ENCODE measurements at places on chromosomes 2 and 18.

DNA sequence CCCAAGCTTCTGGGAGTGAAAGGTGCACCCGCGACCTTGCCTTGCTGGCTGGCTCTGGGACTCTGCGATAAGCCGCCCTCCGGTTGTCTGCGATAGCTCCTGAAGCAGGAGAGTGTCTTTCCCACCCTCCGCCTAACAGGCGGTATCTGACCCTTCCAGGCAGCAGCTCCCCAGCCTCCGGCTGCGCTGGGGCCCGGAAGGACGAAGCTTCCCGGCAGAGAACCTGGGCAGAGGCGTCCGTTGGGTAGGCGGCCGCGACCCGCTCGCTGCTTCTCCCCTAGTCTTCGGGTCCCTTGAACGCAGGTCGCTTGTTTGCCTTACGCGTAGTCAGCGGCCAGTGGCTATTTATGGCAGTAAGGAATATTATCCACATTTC lies 446 bp upstream of the RHBDD1 start:
- no peak for DNase-seq

GRCh38 chr2:102057502-102058292 lies 65.9 kb downstream of the IL1R2 start:
- no peak for DNase-seq

GRCh38 chr18:69691008-69691760 lies 256.5 kb downstream of the CD226 start:
- DNase-seq = no peak

DNA sequence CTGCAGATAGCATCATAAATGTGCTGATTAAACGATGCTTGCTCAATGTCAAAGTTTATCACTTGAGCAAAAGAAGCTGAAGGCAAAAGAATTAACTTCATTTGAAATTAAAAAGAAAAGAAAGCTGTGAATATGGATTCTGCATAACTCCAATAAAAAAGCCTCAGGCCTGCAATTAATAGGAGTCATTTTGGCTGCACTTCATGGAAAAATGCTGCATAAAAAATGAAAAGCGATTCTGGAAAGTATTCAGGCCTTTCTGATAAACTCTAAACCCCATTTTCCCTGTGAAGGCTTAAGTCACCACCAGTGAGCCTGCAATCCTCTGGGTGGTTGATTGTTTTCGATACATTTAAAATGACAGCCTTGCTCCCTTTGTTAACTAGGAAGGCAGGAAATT lies 1793.4 kb downstream of the SUCLG1 start:
- DNase-seq = no peak

- no peak for DNase-seq
Measured at GRCh38 chr2:46387292-46387691, 90.1 kb downstream of the EPAS1 start.

DNA sequence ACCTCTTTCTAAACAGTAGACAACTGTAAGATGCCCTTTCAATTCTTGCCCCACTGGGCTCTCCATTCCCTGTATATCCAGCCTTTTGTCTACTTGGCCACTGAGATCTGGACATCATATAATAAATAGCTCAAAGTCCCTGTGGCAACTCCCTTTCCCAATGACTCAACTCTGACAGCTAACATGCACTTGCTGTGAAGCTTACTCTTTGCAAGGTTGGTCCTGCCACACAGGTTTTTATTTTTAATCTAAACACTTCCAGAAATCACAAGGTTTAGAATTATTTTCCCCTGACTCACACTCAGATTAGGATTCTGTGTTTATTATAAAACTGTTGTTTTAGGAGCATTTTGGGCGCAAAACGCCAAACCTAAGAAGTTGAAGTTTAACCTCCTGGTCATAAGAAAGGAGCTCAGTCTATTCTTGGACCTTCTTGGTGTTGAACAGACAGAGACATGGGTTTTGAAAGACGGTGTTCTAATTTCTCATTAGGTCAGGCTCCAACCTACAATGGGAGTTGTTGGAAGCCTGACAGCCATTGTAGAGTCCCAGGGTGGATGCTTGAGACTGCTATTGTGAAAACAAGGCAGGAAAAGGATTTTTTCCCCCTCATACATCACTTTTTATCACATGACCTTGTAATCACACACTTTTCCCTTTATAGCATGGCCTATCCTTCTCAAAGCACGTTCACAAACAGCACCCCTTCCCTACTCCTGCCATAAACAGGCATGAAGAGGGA lies 124.7 kb upstream of the SERPINE2 start:
- no peak for DNase-seq

GRCh38 chr2:25682082-25682481 lies 8.7 kb upstream of the DTNB start:
- DNase-seq = no peak

GRCh38 chr2:134276381-134277172 lies 22.7 kb downstream of the MGAT5 start:
- DNase-seq = no peak

GRCh38 chr2:233901884-233902283 lies 15.3 kb upstream of the TRPM8 start:
- DNase-seq = no peak

GRCh38 chr2:174051741-174052583 lies 86.8 kb upstream of the SP3 start:
- no peak for DNase-seq

All from stimulated activated CD8-positive, alpha-beta memory T cell treated with anti-CD3 and anti-CD28 coated beads, Interleukin-15, amount 100 ng/mL, for 1 hour (primary cell).